Stimulated activated CD4-positive, alpha-beta T cell treated with anti-CD3 and anti-CD28 coated beads, Interleukin-1b, Interleukin-23, amount 100 ng/mL, for 4 hours (primary cell): ENCODE measurements at places on chromosomes 1 and 21.

GRCh38 chr1:42551180-42551579 lies 88.1 kb downstream of the CCDC30 start:
- no peak for DNase-seq

DNA sequence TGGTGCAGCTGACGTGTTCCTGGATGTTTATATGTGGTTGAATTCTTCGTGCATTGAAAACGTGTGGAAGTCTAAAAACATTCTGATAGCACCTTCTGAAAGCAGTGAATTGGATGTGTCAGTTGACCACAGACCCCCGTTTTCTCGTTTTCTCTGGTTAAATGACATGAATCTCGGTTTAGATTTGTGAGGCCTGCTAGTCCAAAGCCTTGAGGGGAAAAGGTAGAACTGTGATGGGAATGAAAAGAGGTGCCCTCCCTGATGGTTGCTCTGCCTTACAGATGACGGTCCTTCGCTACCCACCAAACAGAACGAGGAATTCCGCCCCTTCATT lies 8.9 kb downstream of the RER1 start:
- DNase-seq: no peak

DNA sequence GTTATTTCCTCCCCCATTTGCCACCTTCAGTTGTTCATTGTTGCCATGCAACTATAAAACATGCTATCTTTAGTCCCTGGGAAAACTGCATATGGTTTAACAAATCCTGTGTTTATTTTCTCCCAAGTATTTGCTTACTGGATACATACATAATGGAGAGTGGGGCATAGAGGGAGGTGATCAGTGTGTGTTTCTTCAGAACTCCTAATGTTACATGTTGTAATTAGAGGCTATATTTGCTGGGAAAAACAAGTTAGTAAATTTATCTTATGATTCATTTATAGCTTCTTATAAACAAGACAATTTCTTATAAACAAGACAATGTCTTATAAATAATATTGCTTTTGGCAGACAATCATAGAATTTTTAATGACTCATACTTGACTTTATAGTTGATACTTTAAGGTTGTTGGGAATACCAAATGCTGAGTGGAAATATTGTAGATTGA lies 7.3 kb upstream of the GIPC2 start:
- DNase-seq: no peak

DNA sequence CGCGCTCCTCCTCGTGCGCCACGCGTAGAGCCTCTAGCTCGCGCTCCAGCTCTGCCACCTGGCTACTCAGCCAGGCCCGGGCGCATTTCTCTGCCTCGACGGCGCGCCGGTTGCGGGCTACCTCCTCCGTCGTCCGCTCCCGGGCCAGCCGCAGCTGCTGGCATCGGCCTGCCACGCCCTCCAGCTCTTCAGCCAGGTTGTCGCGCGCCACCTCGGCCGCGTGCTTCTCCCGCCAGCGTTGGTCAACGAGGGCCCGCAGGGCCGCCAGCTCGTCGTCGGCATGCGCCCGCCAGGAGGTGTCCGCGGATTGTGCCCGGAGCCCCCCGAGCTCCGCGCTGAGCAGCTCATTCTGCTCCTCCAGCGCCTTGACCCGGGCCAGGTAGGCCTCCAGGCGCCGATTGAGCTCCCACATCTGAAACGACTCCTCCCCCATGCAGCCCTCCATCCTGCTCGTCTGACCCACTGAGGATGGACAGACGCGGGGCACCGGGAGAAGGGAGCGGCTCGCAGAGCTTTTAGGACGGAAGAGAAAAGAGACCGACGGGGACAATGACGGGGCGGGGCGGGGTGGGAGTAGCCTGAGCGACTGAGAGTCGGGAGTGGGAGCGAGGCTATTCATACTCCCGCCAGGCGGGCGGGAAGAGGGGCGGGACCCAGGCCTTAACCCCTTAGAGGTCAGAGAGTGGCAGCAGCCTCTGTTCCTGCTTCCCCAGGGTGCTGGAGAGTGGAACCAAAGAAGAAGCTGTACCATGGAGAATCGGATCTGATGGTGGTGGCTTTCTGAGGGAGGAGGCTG lies at the start of gene NES:
Gene NES (minus strand): TSS at position 588 of the 796 bp plus-strand sequence. CDS start 143 bp downstream, at position 445.
- DNase-seq: no peak

- DNase-seq: no peak
Observed at GRCh38 chr21:36968976-36969375, 2.5 kb upstream of the HLCS start.

GRCh38 chr21:30561264-30561895 lies at the start of gene KRTAP19-7:
KRTAP19-7 (minus strand) TSS chr21:30561314; CDS start chr21:30561289, 25 bp downstream.
- DNase-seq: no peak

GRCh38 chr1:81505831-81506230 lies 294.9 kb upstream of the ADGRL2 start:
- DNase-seq: no peak

DNA sequence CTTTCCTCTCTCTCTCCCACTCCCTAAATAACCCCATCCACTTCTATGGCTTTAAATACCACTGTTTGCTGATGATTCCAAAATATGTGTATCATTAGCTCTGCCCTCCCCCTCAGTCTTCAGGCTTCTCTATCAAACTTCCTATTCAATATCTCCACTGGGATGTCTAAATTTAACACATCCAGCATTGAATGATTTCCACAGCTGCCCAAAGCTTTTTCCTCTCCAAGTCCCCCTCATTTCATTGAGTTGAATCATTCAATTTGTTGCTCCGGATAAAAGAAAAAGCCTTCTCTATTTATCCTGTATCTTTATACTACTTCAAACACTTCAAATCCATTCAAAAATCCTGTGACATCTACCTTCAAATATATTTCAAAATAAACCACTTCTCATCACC lies 225.0 kb downstream of the SEC16B start:
- DNase-seq: no peak

DNA sequence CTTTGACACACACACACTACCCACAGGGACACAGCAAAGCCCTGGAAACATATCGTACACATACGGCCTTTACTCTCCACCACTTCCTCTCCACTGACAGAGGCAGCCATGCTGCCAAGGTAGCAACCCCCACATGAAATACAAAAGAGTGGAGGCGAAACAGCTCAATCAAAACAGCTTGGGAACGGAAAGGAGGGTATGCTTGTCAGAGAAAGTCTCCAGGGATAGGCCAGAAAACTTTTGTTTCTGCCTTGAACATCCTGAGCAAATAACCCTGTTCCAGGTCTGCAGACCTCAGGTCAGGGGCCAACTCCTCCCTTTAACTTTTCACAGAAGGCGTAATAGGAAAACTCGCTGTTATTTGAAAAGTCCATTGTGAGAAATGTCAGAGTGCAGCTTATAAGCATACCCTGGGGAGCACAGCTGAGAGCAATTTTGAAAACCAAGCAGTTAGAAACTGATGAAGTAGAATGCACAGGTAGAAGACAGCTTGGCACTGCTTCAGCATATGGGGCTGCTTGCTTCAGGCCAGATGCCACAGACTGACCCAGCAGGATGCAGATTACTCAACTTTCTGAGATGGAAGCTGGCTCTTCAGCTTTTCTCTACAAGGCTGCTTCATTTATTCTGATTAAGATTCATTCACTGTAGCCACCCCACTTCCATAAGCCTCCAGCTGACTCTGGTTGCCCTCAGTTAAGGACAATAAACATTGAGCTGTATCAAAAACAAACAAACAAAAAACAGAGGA lies 18.0 kb downstream of the KIAA0319L start:
- no peak for DNase-seq

- DNase-seq: no peak
Observed at GRCh38 chr21:34534522-34534921, 22.5 kb upstream of the KCNE1 start.

- DNase-seq: no peak
Observed at GRCh38 chr1:42998386-42998785, 39.7 kb upstream of the SLC2A1 start.

DNA sequence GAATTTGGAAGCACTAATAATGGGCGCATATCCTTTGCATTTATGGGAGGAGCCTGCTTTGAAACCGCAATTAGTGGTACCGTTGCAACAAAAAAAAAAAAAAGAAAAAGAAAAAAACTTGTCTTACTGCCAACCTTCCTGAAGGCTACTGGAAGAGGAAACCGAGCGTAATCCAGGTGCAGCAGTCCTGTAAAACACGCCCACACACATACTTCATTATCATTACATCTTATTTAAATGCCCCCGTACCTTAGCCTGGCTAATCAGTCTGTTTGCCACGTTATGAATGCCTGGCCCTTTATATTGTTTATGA lies 686 bp upstream of the ZNF281 start:
- DNase-seq: no peak

GRCh38 chr1:24506691-24507381 lies 4.2 kb downstream of the RCAN3 start:
- no peak for DNase-seq
